ENCODE measurements at places on chromosomes 11 and 22.

- DNase-seq, result no peak
Measured at GRCh38 chr11:107830915-107831540, 27.6 kb downstream of the SLC35F2 start.

DNA sequence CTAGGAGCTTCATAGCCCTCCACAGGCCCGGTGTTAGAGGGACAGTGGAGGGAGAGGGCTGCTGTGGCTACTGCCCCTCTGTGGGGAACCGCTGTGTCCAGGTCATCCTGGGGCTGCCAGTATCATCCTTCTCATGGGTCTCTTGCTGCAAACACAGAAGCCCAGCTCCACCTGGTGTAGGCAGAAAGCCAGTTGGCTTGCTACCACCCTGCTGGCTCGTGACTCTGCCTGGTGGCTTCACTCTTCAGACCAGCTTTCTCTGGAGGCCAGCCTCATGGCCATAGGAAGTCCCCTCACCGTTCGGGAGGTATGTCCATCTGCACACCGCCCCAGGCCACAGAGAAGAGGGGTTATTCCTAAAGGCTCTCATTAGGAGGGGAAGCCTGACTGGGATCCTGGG is 19.4 kb upstream of the SUSD2 start:
- no peak for DNase-seq

DNA sequence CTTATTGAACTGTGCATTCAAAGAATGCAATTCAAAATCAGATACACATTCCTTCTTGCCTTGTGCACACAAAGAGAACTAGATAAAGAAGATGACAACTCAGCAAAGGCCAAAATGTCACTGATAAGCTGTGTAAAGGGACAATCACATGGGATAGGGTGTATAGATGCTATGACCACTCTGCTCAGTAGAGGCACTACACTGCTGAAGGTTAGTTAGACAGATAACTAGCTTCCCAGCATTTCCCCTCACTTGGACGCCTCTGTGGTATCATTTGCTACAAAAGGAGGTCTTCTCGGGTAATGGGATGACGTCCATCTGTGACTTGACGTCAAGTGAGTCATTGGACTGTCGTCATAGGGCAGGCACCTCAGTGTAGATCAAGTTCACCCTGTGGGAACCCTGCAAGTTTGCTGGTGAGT is 424.9 kb upstream of the CCDC90B start:
- no peak for DNase-seq

DNA sequence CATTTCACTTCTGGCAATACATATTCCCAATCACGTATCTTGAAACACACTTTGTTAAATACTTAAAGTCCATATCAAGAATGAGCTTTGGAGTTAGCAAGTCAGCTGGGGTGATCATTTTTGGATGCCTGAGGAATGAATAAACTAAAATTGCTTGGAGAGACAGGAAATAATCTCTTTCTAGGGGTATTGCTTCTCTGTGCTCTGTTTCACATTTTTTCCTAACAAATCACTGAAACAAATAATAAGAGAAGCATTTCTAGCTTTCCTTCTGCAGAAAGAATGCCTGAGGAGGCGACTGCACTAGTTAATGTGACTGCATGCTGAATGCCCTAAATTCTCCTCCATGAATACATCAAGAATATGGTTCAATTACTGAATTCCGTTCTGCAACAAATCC is 541.4 kb upstream of the CCDC90B start:
- no peak for DNase-seq

DNA sequence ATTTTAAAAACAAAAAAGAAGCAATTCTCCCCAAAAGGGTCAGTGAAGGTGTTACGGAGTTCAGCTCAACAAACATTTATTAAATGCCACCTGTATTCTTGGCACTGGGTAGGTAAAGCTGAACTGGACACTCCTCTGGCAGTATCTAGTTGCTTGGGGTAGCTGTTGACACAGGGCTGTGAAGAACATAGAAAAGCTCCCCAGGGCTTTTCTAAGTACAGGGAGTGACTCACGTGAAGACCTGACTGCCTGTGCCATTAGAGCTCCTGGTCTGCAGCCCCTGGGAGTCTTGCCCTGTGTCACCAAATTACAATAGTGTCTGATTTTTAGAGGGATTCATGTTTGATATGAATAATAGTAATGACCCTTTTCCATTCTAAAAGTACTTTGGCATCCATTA is 43.6 kb downstream of the COA4 start:
- no peak for DNase-seq

- DNase-seq, result peak; percentile 41
Measured at GRCh38 chr22:20998411-20999336, 3.2 kb downstream of the THAP7 start.

GRCh38 chr11:88404932-88405710 is 67.6 kb upstream of the CTSC start:
- no peak for DNase-seq

- no peak for DNase-seq
Measured at GRCh38 chr11:8503910-8504364, 90.1 kb downstream of the STK33 start.

- no peak for DNase-seq
Measured at GRCh38 chr11:117557361-117557760, 229.7 kb downstream of the CEP164 start.

GRCh38 chr22:37285937-37286336 is 3.6 kb downstream of the CYTH4 start:
- no peak for DNase-seq

DNA sequence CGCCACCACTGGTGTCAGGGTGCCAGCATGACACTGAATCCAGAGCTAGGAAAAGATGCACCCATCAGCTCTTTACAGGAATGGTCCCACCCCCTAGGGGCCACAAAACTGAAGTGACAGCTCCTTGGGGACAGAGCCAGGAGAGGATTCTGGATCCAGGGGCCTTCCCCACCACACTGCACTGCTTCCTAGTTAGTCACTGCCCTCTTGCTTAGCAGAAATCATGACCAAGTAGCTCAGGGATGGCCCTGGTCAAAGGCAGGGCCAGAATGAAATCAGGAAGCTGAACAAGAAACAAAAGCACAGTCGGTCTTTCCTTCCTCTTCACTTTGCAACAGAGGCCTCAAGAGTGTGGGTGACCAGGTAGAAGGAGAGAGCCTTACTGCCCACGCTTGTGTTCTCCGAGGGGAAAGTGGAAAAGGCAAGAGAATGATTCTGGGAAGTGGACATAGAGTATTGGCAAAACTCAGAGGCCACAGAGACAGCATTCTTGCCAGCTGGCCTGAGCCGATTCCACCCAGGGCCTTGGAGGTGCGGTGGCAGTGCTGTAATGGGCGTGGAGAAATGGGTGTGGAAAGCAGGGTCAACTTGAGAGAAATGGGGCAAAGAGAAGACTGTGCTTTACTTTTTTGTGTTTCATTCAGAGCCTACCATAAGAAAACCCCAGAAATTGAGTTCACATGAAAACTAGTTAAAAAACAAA is 39.8 kb downstream of the KCNJ1 start:
- no peak for DNase-seq

GRCh38 chr11:11937957-11938356 is 70.5 kb downstream of the DKK3 start:
- no peak for DNase-seq

Measured in activated T-cell treated with anti-CD3 and anti-CD28 coated beads, Interleukin-2, amount 50 U/mL, for 24 hours (primary cell).